NCI-H446 (cell line): ENCODE measurements at places on chromosomes 7 and 10.

DNA sequence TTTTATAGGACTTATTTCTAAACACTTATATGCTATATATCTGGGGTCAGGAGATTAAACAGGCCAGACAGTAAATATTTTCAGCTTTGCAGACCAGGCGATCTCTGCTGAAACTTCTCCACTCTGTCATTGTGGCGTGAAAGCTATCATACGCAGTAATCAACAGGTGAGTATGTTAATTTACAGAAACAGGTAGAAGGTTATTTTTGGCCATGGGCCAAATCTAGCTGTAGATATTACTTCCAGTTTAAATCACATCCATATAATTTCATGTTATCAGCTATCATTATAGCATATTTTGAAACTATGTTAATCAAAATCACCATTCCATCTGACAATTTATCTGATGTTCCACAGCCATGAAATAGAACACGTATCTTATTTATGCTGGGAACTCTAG lies 67.8 kb downstream of the GPR37 start:
- DNase-seq: no peak

DNA sequence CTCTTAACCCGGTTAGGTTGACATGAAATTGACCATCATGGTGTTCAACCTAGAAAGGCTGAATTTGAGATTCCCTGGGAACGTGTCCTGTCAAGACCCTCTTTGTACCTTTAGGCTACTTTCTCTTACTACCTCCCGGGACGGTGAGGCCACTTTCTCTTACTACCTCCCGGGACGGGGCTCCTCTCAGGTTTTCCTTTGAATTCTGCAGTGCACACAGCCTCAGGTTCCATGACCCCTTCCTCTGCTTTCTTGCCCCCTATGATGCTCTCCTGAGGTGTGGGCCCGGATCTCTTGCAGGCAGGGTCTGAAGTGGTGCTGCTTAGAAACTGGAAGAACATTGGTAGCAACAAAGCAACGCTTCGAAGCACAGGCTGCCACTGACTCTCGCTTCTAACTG lies 155.3 kb downstream of the CAMK1D start:
- DNase-seq: no peak

GRCh38 chr7:158492367-158492764 lies 95.3 kb downstream of the PTPRN2 start:
- no peak for DNase-seq

GRCh38 chr10:72800000-72800740 lies 93.4 kb upstream of the OIT3 start:
- no peak for DNase-seq

DNA sequence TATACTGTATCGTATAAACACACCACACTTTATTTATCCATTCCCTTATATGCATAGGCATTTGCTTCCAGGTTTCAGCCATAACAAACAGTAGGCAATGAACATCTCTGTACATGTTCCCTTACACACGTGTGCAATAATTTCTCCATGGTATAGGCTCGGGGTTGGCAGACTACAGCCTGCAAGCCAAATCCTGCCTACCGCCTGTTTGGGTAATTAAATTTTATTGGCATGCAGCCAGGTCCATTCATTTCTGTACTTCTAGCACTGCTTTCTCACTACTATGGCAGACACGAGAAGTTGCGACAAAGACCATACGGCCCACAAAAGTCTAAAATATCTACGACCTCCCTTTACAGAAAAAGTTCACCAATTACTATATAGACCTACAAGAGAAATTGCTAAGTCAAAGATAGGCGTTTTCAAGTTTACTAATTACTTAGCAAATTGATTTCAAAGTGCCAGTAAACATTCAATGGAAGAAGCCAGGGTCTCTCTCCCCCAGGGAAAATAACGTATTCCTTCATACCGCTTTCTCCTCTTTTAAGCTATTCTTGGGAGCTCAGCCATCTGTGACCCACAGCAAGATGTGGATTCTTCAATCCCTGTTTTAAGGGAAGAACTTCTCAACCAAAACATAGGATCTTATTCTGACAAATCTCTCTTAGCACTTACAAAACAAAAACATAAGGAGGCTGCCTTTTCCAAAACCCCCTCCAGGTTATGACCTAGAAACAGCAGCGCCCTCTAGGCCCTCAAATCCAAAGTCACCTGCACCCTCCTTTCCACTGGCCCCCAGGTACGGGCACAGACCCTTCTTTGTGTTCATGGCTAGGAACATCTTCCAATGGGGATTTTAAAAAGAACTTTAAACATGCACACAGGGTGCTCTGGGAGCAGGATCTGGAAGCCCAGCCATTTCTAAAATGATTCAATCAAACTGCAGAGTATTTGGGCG lies 100.5 kb downstream of the FGFR2 start:
- DNase-seq: peak; percentile 26

GRCh38 chr7:36625247-36625646 lies 99.0 kb downstream of the AOAH start:
- no peak for DNase-seq

GRCh38 chr10:69224862-69225657 lies 4.9 kb downstream of the HKDC1 start:
- DNase-seq: no peak

DNA sequence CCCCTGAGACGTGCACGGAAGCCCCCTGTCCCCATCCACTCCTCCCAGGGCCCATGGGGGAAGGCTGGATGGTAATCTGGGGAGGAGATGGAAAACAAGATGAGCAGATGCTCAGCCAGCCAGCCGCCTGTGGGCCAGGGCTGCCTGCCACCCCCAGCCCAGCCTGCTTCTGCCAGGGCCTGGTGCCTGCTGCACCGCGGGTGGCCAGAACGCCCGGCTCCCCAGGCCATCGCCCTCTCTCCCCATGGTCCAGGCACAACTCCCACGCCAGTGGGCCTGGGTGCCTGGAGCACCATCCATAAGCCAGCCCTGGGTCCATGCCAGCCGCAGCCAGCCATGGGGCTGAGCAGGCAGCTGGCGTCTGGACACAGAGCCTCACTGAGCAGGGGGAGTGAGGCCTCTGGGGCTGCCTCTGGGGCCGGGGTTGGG lies 57.2 kb upstream of the ELN start:
- peak; percentile 72 for DNase-seq

DNA sequence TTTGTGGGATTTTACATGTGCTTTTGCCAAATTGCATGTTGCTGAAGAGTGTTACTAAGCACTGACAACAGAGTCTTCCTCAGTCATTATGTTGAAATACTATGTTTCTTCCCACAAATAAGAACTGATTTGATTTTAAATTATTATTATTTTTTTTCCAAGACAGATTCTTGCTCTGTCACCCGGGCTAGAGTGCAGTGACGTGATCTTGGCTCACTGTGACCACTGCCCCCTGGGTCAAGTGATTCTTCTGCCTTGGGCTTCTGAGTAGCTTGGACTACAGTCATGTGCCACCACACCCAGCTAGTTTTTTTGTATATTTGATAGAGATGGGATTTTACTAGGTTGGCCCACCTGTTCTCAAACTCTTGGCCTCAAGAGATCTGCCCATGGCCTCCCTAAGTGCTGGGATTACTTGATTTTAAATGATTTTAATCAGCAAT lies 42.3 kb downstream of the MINPP1 start:
- no peak for DNase-seq

DNA sequence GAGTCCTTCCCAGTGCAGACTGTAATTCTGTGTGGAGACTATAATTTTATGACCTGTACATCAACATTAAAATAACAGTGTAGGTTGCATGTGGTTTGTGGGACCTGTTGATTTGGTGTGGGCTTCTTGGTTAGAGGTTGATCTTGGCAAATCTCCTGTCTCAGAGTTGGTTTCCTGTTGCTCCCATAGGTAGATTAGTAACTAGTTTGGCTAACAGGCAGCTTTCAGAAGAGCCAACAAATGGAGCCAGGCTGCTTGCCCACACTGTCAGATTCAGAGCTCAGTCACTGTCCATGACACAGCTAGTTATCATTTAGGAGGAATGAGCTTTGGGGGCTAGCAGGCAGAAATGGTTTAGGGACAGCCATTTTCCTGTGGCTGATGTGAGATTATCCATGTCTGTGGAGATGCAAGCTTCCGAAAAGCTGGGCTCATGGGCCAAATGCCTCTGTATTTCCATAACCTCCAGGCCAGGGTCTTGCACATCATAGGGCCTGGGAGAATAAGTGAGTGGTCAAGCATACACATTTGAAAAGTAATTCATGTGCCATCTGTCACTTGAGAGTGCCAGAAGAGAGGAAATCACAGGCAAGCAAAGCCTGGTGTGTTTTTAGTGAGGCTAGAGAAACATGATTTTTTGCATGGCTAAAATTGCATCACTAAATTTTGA lies 33.4 kb downstream of the CCM2 start:
- DNase-seq: no peak

DNA sequence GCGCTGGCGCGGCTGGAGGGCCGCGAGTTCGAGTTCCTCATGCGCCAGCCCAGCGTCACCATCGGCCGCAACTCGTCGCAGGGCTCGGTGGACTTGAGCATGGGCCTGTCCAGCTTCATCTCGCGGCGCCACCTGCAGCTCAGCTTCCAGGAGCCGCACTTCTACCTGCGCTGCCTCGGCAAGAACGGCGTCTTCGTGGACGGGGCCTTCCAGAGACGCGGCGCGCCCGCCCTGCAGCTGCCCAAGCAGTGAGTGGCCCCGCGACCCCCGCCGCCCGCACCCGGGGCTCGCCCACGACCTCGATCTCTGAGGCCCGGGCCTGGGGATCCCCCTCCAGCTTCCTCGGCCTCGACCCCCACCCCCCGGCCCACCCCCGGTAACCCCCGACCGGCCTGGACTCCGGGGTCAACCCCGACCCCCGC lies 537 bp downstream of the FOXK1 start:
- no peak for DNase-seq

DNA sequence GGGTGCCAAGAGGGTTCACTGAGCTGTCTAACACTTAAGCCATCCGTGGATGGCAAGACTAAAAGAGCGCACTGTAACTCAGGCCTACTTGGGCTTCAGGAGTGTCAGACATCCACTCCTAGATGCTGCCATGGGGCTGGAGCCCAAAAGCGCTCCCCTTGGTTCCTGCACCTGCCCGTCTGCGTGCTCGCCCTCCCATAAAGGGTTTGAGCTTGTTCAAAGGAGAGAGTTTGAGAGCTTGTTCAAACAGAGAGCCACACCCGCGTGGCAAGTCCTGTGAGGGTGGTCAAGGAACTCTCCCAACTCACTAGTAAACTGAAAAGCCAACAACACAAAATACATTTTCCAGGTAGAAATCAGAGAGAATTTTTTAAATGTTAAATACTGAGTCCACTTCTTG lies 256.7 kb downstream of the SEMA3A start:
- no peak for DNase-seq

GRCh38 chr10:103731609-103732270 lies 123.6 kb downstream of the SH3PXD2A start:
- DNase-seq: no peak

- no peak for DNase-seq
Observed at GRCh38 chr7:39210362-39210761, 232.7 kb downstream of the POU6F2 start.

- no peak for DNase-seq
Observed at GRCh38 chr10:78948621-78949030, 120.1 kb upstream of the ZMIZ1 start.

DNA sequence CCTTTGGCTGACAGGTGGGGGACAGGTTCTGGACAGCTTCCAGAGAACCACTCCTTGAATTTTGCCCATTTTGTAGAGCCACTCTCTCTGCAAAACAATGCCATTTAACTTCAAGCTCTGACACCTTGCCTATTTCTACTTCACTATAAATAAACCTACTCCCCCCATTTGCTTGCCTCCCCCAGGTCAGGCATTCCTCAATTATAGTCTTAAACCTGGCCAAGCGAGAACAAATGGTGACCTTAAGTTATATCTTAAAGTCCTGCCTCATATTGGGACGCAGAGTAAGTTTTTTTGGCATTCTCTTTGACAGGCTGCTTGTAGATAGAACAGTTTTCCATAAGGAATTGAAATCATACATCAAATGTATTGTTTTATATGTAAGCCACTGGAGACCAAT lies 706.9 kb downstream of the LRMDA start:
- no peak for DNase-seq

DNA sequence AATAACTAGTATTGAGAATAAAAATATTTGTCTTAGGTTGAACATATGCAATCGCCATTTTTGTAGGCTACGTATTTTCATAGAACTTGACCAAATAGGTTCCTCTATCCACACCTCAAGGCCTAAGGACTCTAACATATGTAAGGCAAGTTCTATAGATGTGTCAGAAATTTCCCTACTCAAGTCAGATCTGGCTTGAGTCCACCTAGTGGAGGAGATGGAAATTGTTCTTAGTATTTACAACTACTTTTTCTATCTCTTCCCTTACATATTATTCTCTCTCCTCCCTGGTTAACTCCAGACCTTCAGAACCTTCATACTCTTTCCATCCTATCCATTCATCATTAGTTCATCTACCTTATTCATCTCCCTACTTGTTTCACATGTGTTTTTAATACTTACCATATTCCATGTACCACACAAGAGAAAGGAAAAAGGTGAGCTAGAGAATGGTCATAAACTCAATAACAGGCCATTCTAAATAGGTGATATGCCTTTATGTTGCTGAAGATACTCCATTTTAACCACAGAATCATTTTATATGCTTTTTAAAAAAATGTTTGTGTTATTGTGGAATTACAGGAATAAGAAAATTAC lies 174.5 kb upstream of the HDAC9 start:
- peak; percentile 44 for DNase-seq

DNA sequence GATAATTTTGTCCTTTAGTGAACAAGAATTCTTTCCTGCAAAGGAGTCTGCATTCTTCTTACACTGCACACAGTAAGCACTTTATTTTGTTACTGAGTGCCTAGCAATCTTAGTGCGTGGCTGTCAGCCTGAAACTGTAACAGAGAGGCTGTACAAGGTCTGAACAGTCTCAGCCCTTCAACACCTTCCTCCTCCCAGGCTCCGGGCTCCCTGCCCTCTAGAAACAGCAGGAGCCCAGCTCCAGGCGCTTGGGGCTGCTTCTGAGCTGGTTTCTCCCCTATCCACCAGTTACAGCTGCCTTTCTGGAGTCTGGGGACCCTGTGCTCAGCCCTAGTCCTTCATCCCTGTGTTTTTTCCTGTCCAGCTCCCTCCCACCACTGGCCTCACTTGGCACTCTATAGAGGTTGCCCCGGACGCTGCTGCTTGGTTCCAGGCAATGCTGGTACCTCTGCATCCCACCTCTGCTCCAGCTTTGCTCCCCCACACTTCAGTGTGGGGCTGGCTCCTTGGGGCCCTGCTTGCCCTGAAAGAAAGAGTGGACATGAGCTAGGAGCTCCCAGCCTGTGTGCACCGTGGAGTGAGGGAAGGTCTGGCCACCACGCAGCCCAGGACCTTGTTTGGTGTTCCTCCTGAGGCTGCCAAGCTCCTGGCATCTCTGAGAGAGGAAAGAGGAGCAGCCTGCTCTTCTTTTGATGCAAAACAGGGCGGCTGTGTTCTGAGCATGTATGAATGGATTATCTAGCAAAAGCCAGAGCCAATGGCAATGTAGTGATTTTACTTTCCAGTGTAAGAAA lies 251.2 kb upstream of the GRB10 start:
- no peak for DNase-seq

GRCh38 chr10:62036186-62037081 lies 134.9 kb downstream of the ARID5B start:
- DNase-seq: peak; percentile 43

- no peak for DNase-seq
Observed at GRCh38 chr10:122290334-122290733, 19.2 kb downstream of the BTBD16 start.

DNA sequence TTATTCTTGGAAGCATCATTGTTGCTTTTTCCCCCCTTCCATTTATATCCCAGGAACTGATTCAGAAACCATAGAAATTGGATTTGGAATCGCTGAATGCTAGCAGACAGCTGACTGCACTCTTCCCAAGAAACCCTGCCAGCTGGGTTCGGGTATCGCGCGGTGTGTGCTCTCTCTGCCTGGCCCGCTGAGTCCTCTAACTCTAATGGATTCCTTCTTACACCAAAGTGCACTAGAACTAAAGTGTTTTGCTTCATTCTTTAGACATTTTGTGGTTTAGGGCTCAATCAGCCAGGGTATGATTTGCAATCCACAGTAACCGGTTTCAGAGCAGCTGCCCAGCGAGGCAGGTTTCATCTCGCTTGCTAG lies 92.2 kb downstream of the EGFR start:
- DNase-seq: no peak
